ENCODE measurements at places on chromosomes 11 and 22.

DNA sequence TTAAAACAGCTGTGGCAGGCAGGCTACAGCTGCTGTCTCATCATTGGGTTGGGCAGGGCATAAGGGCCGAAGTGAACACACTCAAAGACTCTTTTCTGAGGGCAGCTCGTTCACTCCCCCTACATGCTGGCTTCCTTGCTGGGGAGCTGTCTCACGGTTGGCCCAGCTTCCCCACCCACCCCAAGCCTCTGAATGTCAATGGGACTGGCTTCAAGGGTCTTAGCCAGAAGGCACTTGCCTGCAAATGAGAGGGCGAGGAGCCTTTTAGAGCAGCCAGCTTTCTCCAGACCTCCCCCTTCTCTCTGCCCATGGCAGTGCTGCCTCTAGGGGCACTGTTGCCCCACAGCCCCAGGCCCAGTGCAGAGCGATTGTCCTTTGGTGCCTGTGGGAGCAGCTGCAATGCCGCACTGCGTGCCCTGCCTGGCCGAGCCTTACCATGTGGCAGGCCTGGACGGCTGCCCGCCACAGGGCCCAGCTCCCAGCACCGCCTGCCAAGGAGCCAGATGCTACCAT lies 94.7 kb upstream of the RASSF10 start:
- no peak for DNase-seq
- H3K27ac ChIP-seq = peak overlapping the region; percentile 4
- H3K36me3 ChIP-seq = no peaks in the 10 kb centered on the region
- H3K4me3 ChIP-seq = no peak overlapping the region
- H3K27me3 ChIP-seq = no peaks in the 10 kb centered on the region

DNA sequence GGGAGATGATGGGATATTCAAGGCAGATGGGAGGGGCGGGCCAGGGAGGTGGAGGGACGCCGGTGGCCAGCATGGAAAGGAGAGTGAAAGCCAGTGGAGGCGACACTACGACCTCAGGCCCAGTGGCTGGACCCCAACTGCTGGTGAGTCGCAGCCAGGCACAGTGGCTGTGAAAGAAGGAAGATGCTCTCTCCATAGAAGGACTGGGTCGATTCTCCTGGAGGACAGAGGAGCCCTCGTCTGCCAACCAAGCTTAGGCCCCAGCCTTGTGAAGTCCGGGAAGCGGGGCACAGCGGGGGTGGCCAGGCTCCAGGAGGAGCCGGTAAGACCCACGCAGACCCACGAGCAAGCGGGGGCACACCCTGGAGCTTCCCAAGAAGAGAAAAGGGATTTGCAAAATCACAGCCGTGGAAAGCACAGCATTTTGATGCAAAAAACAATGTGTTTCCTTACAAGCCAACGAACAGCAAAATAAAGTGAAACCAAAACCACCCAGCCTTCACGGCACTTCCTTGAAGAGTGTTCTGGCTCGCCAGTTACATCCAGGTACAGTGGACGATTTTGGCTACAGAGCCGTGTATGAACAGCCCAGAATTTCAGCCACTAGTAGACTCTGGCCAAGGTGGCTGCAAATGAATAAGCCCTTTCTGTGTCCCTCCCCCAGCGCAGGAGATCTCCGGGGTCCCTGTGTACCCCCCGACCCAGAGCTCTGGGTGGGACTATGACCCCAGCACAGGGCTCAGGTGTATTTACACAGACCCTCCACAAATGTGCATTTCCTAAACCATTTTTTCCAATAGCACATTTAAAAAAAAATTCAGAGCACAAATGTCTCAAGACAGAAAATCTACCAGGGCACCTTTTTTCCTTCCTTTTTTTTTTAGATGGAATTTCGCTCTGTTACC lies 96.9 kb downstream of the TRMU start:
- H3K27me3 ChIP-seq = no peaks in the 10 kb centered on the region
- H3K27ac ChIP-seq = no peak overlapping the region
- H3K4me1 ChIP-seq = no peaks in the 10 kb centered on the region
- no peaks in the 10 kb centered on the region for H3K36me3 ChIP-seq

DNA sequence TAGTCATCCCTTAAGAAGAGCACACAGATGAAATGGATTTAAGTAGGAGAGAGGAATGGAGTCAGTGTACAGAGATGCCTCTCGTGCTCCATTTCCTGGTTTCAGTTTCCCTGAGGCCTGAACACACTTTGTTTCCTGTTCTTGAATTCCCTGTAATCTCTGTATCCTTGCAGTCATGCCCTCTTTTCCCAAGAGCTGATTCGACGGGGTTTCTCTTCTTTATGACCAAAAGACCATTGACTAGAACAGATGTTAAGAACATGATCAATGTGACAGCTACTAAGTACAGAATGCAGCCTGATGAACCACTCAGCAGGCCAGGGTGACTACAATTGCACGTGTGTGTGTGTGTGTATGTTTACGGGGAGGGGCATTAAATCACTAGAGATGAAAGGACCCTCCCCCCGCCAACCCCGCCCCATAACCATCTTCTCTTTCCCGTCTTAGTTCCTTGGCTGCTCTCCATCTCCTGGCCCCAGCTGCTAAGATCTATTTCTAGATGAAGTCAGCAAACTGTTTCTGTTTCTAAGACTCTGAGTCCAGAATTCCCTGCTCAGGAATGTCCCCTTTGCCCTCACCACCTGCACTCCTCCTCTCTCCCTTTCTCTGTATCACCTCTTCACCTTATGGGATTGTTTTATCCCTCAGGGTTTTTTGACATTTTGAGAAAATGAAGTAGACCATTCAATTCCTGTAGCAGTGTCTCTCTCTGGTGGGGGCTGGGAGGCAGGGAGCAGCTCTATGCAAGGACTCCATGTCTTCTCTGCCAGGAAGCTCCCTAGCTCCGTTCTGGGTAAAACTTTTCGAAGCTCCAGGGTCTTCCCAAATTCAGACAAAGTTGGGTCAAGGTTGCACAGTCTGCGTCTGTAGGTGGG lies 26.0 kb downstream of the SLC22A6 start:
- no peak overlapping the region for H3K27ac ChIP-seq
- H3K36me3 ChIP-seq = no peaks in the 10 kb centered on the region
- DNase-seq = no peak
- no peak overlapping the region for H3K4me3 ChIP-seq

DNA sequence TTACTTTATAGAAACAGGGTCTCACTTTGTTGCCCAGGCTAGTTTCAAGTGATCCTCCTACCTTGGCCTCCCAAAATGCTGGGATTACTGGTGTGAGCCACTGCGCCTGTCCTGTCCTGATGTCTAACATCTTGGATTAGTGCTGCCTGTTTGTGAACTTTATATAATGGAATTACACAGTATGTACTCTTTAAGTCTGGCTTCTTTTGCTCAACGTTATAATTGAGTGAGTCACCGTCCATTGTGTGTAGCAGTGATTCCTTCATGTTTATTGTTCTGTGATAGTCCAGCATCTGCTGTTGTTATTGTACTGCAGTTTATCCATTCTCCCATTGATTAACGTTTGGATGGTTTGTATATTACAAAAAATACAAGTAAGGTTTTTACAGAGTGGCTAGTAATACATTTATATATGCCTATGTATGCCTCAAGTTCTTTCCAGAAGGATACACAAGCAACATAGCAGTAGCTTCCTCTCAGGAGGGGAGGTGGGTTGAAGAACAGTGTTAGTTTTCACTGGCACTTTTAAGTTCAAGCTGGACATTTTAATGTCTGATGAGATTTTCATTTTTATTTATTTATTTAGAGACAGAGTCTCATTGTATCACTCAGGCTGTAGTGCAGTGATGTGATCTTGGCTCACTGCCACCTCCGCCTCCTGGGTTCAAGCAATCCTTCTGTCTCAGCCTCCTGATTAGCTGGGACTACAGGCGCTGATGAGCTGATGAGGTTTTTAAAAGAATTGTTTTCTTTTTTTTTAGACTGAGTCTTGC lies 25.2 kb upstream of the MICALL1 start:
- H3K27me3 ChIP-seq = no peaks in the 10 kb centered on the region
- H3K4me1 ChIP-seq = peaks cover 26% of the 10 kb centered on the region
- DNase-seq = no peak
- H3K27ac ChIP-seq = no peak overlapping the region
- H3K36me3 ChIP-seq = no peaks in the 10 kb centered on the region

- H3K4me3 ChIP-seq = peak overlapping the region; percentile 52
- H3K27ac ChIP-seq = peak overlapping the region; percentile 68
- H3K27me3 ChIP-seq = no peaks in the 10 kb centered on the region
- DNase-seq = no peak
These were observed 665 bp downstream of the CCS start for GRCh38 chr11:66593650-66594049.

DNA sequence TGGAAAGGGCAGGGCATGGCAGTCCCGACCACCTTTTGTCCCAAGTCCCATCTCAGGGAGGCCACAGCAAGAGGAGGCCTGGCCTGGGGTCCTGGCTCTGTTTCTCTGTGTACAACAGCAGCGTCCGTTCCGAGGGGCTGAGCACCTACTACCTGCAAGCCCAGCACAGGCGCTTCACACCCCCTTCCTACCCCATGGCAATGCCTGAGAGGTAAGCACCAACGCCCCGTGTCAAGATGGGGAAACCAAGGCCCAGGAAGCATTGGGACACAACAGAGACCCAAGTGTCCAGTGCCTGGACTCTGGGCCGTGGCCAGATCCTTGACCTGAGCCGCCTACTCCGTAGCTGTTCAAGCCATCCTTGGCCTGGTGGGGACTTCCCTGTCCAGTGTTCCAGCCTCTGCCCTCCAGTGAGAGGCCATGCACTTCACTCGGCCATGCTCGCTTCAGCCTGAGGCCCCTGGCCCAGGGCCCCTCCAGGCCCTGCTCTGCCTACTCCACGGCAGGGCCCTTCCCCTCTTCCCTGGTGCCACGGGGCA lies 14.3 kb upstream of the TCF20 start:
- no peak overlapping the region for H3K27ac ChIP-seq
- no peaks in the 10 kb centered on the region for H3K27me3 ChIP-seq
- no peak overlapping the region for H3K4me3 ChIP-seq

DNA sequence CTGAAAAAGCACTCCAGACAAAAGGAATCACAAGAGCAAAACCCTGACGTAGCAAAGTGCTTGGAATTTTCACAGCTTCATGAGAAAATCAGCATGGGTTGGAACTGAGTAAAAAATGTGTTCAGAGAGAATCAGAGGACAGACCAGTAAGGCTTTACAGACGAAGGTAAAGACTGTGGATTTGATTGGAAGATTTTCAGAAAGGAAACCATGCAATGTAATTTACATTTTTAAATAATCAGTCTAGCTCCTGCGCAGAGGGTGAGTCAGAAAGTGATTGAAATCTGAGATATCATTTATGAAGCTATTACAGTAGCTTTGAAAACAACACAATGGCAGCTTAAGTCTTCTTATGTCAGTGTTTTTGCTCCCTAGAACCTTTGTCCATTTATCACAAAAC lies 1122.3 kb downstream of the LRRC4C start:
- DNase-seq = no peak
- no peak overlapping the region for H3K4me3 ChIP-seq

DNA sequence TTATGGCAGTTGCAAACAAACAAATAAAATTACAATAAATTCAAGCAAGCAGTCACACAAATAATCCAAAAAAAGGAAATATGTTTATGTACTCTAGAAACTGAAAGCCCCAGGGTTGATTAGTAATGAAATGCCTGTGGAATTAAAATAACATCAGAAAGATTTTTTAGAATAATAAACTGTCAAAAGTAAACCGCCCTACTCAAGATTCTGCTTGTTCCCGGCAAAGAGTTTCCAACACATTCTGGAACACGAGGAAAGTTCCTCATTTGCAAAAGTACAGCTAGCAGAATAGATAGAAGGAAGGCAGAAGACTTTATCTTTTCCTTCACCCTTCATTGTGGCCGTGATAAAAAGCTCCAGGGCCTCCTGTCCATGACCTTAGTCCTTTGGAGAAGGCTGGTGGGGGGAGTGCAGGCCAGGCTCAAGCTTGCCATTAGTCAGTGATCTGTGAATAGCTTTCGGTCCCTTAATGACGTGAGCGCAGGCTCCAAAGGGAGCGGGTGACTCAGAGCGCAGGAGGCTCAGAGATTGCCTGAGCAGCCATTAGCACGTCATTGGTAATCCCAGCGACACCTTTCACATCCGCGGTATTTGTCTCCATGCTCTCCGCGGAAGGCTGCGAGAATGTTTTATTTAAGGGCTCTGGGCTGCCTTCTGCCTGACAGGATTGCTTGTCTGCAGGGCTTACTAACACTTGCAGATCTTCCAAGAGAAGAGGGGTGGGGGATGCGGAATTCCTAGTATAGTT lies 458.3 kb downstream of the METTL15 start:
- H3K4me3 ChIP-seq = peak overlapping the region; percentile 4
- no peak for DNase-seq
- H3K4me1 ChIP-seq = peaks cover 6% of the 10 kb centered on the region
- H3K36me3 ChIP-seq = no peaks in the 10 kb centered on the region

GRCh38 chr22:42813501-42813900 lies 43.6 kb downstream of the ARFGAP3 start:
- H3K4me1 ChIP-seq = no peaks in the 10 kb centered on the region
- H3K4me3 ChIP-seq = no peak overlapping the region
- peaks cover 29% of the 10 kb centered on the region for H3K36me3 ChIP-seq
- no peak for DNase-seq
- H3K27me3 ChIP-seq = no peaks in the 10 kb centered on the region

GRCh38 chr11:63504933-63505586 lies 824 bp upstream of the LGALS12 start:
- no peak overlapping the region for H3K27ac ChIP-seq
- no peaks in the 10 kb centered on the region for H3K27me3 ChIP-seq
- H3K36me3 ChIP-seq = no peaks in the 10 kb centered on the region
- no peak for DNase-seq
- H3K4me3 ChIP-seq = no peak overlapping the region

All from vagina (tissue), 2 donors.